Dermis blood vessel endothelial cell (primary cell): ENCODE measurements at places on chromosomes 7 and 10. TPM values are rescaled to one million over a fixed set of nuclear protein-coding genes. Genes with fewer than 3 reads are reported as not detected.

DNA sequence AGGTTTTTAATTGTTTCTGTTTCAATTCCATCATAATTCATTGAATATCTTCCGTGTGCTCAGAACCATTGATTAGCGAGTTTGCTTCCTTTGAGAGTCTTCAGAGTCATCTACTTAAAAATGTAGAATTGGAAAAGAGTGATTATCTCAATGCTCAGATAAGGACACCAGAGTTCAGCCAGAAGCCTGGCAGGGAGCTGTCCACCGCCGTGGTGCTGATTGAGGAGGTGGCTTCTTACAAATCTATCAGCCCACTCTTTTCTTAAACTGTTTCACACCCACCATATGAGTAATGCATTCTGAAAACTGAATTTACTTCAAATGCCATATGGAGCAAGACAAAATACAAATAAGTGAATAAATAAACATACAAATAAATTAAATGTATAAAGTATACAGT, 79.3 kb downstream of the INSYN2A start:
- DNase-seq, result peak; percentile 70

- DNase-seq, result no peak
Measured at GRCh38 chr10:30455816-30456215, 21.8 kb downstream of the MAP3K8 start.

DNA sequence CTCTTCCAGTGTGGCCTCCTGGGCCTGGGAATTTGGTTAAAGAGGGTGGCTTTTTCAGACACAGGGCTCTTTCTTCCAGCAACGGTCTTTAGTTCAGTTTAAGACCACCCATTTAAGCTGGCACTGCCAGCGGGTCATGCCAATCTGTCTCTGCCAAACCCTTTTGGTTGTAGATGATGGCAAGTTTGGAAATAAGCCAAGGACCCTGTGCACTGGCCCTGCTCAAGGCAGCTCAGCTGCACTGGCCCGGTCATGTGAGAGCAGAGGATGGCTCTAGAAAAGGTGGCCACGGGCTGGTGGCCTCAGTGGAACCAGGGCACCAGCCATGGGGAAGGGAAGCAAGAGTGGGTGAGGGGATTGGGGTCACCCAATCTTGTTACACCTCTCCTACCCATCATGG, 294.1 kb downstream of the GLRX3 start:
- DNase-seq, result no peak

The ARL5B gene
- 22.8 and 23.0 TPM in 2 replicates for total RNA-seq

The ANKRD26 gene
- 8.7 and 10.7 TPM in 2 replicates for total RNA-seq

DNA sequence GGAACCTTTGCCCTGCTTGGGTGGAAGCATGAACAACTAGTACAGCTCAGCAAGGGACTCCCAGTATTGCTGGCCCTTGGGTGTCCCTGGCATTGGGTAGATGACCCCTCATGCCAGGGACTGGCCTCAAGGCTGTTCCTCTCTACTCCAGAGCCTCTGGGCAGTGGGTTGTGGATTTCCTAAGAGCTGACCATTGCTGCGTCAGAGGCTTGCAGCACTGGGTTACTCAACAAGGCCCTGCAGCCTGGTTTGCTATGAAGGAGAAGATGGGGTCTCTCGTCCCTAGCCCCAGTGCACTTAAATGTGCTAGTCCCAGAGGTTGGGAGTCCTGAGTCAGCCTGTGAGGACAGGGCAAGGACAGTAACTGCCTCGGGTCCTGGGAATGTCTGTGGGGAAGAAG, 2.5 kb downstream of the VSIR start:
- DNase-seq, result no peak

The SNX10 gene
- 8.4 and 9.4 TPM in 2 replicates for total RNA-seq

The SERPINE1 gene
- 289 and 399 TPM in 2 replicates for total RNA-seq

The SLC39A12 gene
- under 0.01 TPM in 1 of 2 replicates, not detected in the other for total RNA-seq

The PDE1C gene
- total RNA-seq, result 0.19 and 1.2 TPM in 2 replicates

DNA sequence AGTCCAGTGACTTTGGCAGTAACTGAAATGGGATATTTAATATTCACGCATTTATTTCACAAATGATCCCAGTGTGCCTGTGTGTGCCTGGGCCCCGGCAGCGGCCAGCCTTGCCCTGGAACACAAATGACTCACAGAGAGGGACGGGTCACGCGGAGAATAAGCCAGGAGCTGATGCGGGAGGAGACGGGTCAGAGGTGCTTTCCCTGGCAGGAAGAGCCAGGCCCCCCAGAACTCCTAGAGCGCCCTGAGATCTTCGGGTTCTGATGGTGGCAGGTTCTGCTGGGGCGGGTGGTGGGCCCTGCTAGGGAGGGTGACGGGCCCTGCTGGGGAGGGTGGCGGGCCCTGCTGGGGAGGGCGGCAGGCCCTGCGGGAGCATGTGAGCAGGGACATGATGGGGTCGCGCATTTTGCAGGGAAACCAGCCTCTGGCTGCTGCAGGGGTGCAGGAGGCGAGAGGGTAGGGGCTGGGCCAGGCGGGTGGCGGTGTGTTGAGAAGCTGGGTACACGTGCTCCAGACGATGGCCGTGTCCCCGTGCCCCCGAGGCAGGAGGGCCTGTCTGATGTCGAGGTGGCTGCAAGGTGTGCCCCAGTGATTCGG, 84.2 kb upstream of the DIP2C start:
- no peak for DNase-seq

The KLF14 gene
- under 0.01 TPM in 1 of 2 replicates, not detected in the other for total RNA-seq

The ZNF22 gene
- 53.6 and 54.4 TPM in 2 replicates for total RNA-seq

GRCh38 chr7:53521638-53522184, 486.3 kb downstream of the POM121L12 start:
- no peak for DNase-seq

DNA sequence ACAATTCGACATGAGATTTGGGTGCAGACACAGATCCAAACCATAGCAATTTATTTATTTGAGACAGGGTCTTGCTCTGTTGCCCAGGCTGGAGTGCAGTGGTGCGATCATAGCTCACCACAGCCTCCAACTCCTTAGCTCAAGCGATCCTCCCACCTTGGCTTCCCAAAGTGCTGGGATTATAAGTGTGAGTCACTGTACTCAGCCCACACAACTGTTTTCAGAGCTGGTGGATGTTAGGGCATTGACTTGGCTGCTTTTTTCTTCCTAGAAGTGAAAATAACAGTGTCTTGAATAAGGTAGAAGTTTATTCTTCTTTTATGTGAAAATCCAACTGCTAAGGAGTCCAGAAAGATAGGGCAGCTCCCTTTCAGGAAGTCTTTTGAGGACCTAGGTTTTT, 132.1 kb downstream of the CCDC3 start:
- DNase-seq, result no peak

DNA sequence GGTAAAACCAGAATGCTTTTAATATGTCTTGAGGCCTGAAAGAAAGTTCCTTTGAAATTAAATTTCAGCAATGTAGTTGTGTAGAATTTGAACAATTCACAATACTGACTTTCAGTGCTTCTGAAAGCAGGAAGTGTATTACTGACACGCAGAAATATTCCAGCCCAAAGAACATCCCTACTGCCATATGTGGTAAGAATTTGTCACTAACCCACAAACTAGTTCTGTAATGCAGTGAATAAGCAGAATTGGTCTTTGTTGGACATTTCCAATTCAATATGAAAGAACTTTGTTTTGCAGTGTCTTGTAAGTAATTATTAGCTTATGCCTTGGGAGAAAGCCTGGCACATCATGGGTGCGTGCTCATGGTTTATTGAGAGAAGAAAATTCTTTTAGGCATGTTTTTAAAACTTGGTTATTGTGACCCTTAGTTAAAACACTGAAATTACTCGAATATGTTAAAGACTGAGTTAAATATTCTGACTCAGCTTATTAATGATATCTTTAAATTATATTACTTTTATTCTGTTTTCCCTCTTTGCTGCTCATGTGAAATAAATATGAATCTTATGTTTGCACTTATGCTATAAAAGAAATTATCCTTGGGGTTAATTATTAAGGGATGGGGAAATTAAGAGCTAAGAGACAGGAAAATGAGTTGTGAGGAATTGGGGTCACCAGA, 33.4 kb downstream of the PTPN12 start:
- peak; percentile 62 for DNase-seq

- no peak for DNase-seq
Measured at GRCh38 chr10:52483587-52483986, 169.5 kb downstream of the DKK1 start.

- peak; percentile 28 for DNase-seq
Measured at GRCh38 chr7:73560109-73560835, 2.8 kb upstream of the BCL7B start.

GRCh38 chr7:95577137-95577536, 19.2 kb downstream of the PDK4 start:
- no peak for DNase-seq

DNA sequence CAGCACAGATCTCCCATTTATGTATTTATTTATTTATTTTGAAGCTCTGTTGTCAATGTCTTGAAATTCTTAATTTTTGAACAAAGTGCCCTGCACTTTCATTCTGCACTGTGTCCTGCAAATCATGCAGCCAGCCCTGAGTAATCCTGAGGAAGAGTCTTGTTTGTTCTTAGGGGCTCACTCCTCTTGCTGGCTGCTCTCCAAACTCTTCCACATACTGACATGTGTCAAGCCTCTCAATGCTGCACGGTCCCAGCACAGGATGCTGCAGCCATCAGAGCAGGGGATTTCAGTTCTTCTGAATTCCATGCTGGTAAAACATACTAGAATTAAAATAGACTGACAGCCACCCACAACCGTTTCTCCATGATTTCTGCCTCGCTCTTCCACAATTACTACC, 207.2 kb downstream of the PARD3 start:
- peak; percentile 62 for DNase-seq

GRCh38 chr10:113666682-113667252, 2.9 kb upstream of the NRAP start:
- peak; percentile 23 for DNase-seq

GRCh38 chr10:100774223-100774622, 28.8 kb downstream of the PAX2 start:
- DNase-seq, result no peak

DNA sequence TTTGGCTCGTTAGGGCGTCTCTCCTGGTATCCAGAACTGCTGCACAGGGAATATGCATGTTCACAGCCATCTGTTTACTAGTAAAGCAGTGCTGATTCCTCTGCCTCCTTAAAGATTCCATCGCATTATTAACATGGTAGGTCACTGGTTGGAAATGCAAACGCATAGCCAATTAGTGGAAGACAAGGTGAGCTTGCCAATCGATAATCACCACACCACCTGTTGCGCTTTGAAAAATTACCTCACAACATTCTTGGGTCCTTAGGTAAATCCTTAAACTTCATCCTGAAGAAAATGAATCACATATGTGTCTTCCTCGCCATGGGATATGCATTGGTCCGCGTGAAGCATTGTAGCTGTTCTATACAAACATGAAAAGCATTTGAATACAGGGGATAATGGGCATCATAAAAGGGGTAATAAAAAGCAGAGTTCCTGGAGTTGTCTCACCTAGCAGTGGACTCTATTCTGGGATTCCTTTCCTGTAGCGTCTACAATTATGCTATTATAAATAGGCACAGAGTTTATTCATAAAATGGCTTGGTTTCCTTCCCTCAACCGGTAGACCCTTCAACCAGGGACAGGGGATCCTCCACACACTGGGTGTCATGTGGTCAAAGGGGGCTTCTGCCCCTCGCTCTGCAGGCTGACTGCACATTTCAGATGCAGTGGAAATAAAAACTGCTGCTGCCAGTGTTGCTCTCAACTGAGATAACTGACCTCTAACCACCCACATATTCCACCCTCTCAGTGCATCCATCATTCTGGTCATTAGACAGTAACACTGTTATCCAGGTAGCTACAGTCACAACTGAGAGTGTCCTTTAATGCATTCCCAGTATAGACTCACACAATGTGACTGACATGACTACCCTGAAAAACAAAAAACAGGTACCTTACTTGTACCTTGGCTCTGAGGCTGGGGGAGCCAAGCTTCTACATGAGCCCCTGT, 389.2 kb upstream of the NFE2L3 start:
- no peak for DNase-seq

The CCDC172 gene
- not detected in 2 replicates for total RNA-seq

- no peak for DNase-seq
Measured at GRCh38 chr7:32583791-32584190, 88.5 kb downstream of the AVL9 start.

The TFEC gene
- 2.0 and 3.1 TPM in 2 replicates for total RNA-seq

The FBH1 gene
- 127 and 145 TPM in 2 replicates for total RNA-seq

The ZNF488 gene
- total RNA-seq, result under 0.01 and 0.28 TPM in 2 replicates
